ENCODE measurements at places on chromosomes 12 and 14. TPM values are rescaled to one million over a fixed set of nuclear protein-coding genes. Genes with fewer than 3 reads are reported as not detected.

DNA sequence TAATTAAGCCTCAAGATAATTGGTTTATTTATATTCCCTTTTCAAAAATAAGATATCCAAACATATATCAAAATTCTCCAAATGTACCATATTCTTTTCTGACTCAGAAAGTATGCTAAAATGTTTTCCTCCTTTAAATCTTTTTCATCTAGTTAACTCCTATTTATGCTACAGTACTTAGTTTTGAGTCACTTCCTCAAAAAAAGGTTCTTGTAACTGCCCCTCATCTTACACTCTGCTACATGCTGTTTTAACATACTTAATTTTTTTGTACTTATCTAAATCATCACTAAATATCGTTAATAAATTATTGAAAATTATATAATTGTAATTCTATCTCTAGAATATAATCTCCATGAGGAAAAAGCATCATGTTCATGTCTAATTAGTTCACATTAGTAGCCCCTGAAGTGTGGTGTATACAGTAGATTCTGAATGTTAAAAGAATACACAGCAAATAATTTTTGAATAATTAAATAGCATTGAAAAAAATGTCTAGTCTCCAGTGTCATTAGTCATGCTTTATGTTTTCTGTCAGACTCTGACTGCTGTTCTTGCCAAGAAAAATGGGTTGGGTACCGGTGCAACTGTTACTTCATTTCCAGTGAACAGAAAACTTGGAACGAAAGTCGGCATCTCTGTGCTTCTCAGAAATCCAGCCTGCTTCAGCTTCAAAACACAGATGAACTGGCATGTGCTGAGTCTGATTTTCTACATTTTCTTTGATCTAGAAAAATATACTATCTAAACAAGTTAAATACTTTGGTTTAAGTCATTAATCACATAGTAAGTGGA lies 3.5 kb downstream of the KLRD1 start:
- no peak for DNase-seq

- no peak for DNase-seq
Measured at GRCh38 chr12:6059221-6059620, 65.2 kb downstream of the VWF start.

DNA sequence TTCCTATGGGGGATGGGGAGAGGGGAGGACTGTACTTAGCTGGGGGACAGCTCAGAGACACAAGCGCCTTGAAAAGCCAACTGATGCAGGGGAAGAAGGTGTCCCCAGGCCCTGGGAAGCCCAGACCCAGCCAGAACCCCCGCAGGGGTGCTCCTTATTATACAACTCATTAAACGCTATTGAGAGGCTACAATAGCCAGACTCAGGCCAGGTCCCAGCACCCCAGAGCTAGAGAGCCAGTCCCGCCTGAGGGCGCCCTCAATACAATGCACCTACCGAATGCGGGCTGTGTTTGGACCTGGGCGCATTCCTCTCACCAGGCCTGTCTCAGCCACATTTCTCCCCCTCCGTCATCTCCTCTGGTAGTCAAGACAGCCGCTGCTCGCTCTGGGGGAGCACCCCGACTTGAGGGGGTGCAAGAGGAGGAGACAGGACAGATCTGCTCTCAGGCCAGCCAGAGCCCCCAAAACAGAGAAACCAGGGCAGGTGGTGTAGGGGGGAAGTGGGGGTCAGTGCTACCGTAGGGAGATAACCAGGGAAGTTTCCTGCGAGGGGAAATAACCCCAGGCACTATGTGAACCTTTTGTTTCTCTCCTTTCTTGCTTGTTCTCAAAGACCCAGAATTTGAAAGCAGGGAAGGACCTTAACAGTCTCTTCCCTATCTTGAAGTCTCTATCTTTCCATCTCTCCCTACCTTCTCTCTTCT lies 6.1 kb upstream of the ASIC1 start:
- DNase-seq = no peak

DNA sequence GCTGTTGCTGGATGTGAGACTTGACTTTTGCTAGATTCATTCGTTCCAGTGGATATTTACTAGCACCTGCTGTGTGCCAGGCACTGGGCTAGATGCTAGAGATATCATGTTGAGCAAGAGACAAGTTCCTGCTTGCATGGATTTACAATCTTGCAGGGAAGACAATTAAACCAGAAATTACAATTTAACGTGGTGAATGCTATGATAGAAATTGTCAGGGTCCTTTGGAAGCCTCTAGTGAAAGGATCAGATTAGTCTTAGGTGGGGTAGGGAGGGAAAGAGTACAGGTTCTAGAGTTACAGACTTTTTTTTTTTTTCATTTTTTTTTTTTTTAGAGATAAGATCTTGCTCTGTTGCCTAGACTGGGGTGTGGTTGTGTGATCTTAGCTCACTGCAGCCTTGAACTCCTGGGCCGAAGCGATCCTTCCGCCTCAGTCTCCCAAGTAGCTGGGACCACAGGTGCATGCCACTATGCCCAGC lies 36.7 kb downstream of the SPATS2 start:
- DNase-seq = no peak

GRCh38 chr12:32145096-32145495 lies 38.4 kb downstream of the BICD1 start:
- DNase-seq = no peak

DNA sequence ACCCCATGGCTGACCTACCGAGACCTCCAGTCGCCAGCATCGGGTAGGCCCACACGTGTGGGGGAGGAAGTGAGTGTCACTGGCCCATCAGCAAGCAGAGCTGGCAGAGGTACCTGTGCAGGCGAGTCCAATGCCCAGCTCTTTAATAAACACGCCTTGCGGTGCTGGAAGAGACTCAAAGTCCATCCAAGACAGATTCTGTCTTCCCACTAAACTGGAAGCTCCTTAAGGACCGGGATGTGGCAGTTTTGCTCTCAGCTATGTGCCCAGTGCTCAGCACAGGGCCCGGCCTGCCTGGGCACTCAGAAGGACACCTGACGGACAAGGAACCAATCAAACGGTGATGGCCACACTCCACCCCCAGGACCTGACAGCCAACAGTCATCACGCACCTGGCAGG lies 65.0 kb downstream of the ITPK1 start:
- no peak for DNase-seq

DNA sequence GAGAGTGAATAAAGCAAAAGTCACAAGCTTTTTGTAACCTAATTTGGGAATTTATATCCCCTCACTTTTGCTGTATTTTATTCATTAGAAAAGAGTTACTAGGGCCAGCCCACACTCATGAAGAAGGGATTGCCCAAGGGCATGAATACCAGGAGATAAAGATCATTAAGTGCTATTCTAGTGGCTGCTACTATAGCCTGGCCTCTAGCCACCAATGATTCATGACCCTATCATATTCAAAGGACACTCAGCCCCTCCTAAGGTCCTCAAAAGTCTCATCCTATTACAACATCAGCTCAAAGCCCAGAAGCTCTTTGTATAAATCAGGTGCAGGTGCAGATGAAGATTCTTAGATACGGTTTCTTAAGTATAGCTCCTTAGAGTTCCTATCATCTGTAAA lies 518.1 kb downstream of the TRHDE start:
- no peak for DNase-seq

GRCh38 chr14:75783184-75783583 lies 122.1 kb downstream of the TTLL5 start:
- DNase-seq = no peak

DNA sequence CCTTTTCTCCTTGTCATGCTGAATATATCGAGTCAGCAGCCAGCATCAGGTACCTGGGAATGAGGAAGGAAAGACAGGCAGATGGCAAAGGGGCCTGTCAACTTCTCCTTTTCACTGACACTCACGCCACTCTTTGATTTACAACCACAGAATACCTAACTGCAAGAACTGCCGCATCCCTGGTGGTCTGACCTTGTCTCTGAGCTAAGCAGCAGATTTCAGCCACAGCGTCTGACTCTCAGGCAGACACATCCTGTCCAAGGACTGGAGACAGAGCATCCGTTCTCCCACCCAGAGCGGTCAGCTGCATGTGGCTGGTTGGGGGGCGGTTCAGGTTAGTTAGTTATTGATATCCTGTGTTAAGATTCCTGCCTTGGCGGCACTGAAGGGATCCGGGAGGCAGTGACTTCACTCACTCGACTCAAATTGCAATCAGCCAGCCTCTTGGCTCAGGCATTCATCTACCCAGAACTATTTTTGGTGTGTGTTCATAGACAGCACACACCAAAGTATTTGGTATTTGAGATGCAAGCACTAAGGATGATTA lies 11.2 kb upstream of the MAP1LC3B2 start:
- DNase-seq = no peak

DNA sequence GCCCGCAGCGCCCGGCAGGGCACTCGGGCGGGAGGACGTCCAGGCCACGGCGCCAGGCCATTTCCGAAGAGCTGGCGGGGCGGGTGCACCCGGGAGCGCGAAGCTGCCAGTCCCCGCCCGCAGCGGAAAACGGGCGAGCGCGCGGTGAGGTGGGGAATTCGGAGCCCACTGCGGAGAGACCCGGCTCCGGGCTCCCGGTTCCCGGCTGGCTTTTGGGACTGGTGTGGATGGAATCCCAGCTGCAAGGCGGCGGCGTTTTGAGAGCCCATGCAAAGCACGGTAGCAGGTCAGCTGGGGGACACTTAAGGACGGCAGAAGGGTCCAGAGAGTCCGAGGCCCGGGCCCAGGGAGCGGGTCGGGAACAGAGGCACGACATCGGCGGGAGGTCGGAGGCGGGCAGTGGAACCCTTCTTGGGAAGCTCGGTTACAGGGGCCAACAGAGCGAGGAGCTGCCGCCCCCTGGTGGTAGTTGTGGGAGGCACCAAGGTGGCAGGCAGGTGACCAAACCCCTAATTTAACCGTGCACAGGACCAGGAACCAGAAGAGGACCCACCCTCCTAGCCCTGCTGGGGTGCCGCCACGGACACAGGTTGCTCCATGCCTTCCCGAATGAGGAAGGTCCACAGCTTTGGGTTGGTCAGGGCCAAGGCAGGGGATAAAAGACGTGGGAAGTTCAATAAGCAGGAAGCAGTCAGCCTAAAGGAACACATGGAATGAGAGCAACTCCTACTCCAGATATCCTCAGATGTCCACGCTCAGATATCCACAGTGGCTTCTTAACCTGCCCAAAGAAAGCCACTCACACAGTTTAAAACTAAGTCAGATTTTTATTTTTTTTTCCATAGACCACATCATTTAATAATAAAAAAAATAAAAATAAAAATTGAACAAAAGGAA lies 685 bp upstream of the CDH24 start:
- peak; percentile 92 for DNase-seq

DNA sequence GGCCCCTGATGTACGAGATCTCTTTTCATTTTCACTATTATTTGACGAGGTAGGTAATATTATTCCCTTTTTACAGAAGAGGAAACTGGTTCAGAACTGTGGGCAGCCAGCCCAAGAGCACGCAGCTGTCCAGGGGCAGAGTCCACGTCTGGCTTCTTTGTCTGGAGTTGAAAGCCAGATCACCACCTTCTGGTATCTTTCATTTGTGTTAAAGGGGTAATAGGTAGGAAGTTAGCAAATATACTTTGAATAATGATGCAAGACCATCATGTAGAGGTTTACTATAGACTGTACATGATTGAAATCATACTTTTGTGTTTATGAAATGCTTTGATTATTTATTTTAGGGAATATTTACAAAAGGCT lies 144.1 kb upstream of the AMIGO2 start:
- DNase-seq = peak; percentile 55

DNA sequence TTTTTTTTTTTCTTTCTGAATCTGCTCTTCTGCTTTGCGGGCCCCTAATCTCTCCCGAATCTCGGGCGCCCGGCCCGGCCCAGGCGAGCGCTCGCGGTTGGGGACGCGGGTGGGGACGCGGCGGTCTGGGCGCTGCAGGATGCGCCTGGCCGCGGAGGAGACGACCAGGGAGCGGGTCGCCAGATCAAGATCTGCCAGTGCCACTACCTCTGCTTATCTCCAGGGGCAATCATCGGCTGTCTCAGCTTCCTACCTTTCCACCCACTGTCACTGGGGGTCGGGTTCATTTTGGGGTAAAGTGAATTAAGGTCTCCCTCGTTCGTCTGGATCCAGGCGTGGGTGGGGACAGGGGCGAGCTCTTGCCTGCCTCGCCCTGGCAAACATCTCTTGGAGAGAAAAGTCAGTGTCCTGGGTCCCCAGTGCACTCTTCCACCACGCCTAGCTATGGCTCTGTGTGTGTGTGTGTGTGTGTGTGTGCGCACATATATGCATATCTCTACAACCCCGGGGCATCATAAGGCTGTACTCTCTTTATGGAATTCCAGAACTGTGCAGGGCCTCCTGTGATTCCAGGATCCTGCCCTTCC lies 422.3 kb downstream of the VRK1 start:
- DNase-seq = no peak

- DNase-seq = no peak
Measured at GRCh38 chr14:24316597-24316950, 5.3 kb downstream of the LTB4R start.

TAS2R42 gene
- not detected for total RNA-seq

SLC35F4 gene
- not detected for total RNA-seq

TMEM52B gene
- not detected for total RNA-seq

BEGAIN gene
- total RNA-seq = 2.0 TPM

KCNMB4 gene
- total RNA-seq = 0.73 TPM

PZP gene
- 0.12 TPM for total RNA-seq

TMEM179 gene
- 1.7 TPM for total RNA-seq

KRT3 gene
- not detected for total RNA-seq

CHFR gene
- 50.4 TPM for total RNA-seq

SLC38A4 gene
- 5.4 TPM for total RNA-seq

All from left colon (tissue), 2 donors.